Left ventricle myocardium inferior (tissue), 1 donor: ENCODE measurements at places on chromosomes 6 and 20. TPM values are rescaled to one million over a fixed set of nuclear protein-coding genes. Genes with fewer than 3 reads are reported as not detected.

DNA sequence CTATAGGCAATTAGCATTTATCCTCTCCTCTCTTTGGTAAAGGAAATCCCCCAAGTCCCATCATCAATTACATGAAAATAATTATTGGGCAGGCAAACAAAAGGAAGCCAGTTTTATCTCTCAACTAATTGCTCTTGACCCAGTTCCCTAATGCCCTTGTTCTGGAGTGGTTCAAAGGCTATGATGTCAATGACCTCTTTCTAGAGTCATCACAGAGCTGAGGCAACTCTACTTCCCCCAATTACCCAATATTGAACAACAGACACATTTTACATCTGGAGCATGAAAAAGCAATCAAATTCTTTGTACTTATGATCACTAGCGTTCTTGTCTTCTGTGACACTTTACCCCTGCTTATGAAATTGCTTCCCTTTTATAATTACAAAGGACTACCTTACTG lies 43.5 kb downstream of the NT5E start:
- DNase-seq, result no peak
- H3K4me1 ChIP-seq, result no peaks in the 10 kb centered on the region
- H3K27ac ChIP-seq, result no peak overlapping the region
- H3K4me3 ChIP-seq, result no peak overlapping the region
- no peaks in the 10 kb centered on the region for H3K36me3 ChIP-seq

DNA sequence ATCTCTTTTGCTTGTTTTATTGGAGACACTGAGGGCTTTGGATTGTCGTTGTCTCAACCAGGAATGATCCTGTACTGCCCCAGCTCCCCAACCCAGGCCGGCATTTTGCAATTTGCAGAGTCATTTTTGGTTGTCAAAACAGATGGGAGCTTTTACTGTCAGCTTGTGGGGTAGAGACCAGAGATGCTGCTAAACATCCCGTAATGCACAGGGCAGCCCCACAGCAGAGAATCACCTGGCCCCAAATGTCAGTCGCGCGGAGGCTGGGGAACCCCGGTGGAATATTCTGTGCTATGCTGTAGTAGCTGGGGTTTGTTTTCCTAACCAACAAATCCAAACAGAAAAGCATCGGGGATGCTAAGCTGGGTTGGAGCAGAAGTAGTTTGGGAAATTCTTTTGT lies 99.7 kb downstream of the TSHZ2 start:
- H3K27ac ChIP-seq, result no peak overlapping the region
- H3K4me1 ChIP-seq, result peaks cover 5% of the 10 kb centered on the region

GRCh38 chr20:42429761-42430458 lies 759.8 kb downstream of the PTPRT start:
- H3K27ac ChIP-seq, result peak overlapping the region; percentile 33
- H3K36me3 ChIP-seq, result no peaks in the 10 kb centered on the region
- peaks cover 6% of the 10 kb centered on the region for H3K4me1 ChIP-seq
- DNase-seq, result peak; percentile 19

- H3K4me1 ChIP-seq, result peaks cover 6% of the 10 kb centered on the region
- no peak for DNase-seq
- no peak overlapping the region for H3K4me3 ChIP-seq
- H3K27ac ChIP-seq, result no peak overlapping the region
Measured at GRCh38 chr6:117205876-117206275, 59.5 kb upstream of the VGLL2 start.

DNA sequence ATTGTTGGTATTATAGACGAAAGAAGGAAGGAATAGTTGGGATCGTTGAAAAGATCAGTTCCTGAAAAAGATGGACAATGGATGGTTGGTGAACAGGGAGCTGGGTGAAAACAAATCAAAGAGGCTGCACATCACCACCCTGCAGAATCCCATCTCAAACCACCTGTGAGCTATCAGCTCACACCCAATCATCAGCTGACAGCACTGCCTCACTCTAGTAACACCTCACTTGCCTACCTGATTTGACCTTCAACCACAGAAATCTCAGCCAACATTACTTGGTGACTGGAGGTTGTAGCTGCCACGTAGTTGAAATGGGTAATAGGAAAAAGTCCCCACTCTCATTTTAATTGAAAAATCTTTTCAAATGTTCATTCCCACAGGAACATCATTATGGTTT lies 101.8 kb upstream of the DST start:
- H3K27me3 ChIP-seq, result no peaks in the 10 kb centered on the region
- H3K4me3 ChIP-seq, result no peak overlapping the region
- no peak for DNase-seq

GRCh38 chr6:167710363-167710920 lies 116.3 kb upstream of the AFDN start:
- DNase-seq, result no peak
- no peaks in the 10 kb centered on the region for H3K36me3 ChIP-seq
- no peak overlapping the region for H3K4me3 ChIP-seq
- no peak overlapping the region for H3K27ac ChIP-seq
- peaks cover 6% of the 10 kb centered on the region for H3K27me3 ChIP-seq

- no peaks in the 10 kb centered on the region for H3K36me3 ChIP-seq
- no peaks in the 10 kb centered on the region for H3K27me3 ChIP-seq
- peaks cover 51% of the 10 kb centered on the region for H3K4me1 ChIP-seq
Measured at GRCh38 chr6:35223396-35223795, 9.6 kb downstream of the SCUBE3 start.

DNA sequence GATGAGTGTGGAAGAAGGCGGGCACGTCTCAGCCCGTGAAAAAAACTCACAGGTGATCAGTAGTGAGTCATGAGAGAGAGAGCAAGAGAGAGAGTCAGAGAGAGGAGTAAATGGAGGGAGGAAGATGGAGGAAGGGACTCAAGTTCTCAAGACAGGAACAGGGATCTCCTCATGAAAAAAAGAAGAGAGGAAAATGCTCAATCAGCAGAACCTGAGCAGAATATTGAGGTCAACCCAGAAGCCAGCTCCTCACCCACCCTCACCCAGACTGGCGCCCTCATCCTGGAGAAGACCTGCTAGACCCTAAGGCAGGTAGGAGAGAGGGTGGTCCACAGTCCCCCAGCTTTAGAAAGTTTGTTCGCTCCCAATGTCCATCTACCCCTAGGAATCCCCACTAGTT lies 4.8 kb downstream of the UBD start:
- peaks cover 88% of the 10 kb centered on the region for H3K27me3 ChIP-seq
- H3K27ac ChIP-seq, result no peak overlapping the region
- no peak for DNase-seq
- H3K4me1 ChIP-seq, result peaks cover 16% of the 10 kb centered on the region
- H3K4me3 ChIP-seq, result no peak overlapping the region

DNA sequence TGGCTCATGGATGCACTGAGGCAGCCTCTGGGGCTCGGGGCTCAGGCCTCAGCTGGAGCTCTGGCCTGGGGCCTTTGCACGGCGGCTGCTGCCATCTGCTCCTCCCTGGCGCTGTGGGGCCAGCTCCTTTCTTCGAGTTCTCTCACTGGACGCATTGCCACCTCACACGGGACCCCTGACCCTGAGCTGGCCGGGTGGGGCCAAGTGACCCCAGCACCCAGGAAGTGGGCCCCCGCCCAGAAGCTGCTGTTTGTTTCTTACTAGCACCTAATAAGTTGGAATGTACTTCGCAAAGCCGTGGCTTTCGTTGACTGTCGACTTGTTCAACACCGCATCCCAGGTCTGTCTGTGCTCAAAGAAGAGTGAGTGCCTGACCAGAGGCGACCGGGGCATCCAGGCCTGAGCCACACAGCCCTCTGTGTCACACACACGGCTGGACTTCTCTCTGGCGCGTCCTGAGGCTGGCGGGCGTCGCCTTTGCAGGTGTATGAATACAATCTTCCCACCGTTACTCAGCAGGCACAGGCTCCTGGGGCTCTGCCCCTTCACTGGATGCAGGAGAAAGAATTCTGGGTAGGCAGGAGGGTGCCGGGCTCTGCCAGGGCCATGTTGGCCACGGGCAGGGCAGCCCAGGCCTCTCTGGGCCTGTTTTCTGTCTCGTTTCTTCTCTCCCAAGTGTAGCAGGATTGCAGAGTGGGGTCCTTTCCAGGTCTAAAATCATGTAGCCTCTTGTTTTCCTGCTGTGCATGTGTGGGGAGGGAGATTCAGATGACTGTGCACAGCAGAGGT lies 112.9 kb downstream of the DLL1 start:
- peaks cover 6% of the 10 kb centered on the region for H3K27me3 ChIP-seq
- DNase-seq, result peak; percentile 13
- no peaks in the 10 kb centered on the region for H3K36me3 ChIP-seq
- H3K4me3 ChIP-seq, result no peak overlapping the region
- peaks cover 17% of the 10 kb centered on the region for H3K4me1 ChIP-seq

GRCh38 chr20:49286689-49287551 lies 9.1 kb upstream of the ZNFX1 start:
- H3K36me3 ChIP-seq, result peaks cover 100% of the 10 kb centered on the region
- no peak for DNase-seq
- no peak overlapping the region for H3K27ac ChIP-seq
- H3K4me3 ChIP-seq, result no peak overlapping the region
- no peaks in the 10 kb centered on the region for H3K27me3 ChIP-seq

DNA sequence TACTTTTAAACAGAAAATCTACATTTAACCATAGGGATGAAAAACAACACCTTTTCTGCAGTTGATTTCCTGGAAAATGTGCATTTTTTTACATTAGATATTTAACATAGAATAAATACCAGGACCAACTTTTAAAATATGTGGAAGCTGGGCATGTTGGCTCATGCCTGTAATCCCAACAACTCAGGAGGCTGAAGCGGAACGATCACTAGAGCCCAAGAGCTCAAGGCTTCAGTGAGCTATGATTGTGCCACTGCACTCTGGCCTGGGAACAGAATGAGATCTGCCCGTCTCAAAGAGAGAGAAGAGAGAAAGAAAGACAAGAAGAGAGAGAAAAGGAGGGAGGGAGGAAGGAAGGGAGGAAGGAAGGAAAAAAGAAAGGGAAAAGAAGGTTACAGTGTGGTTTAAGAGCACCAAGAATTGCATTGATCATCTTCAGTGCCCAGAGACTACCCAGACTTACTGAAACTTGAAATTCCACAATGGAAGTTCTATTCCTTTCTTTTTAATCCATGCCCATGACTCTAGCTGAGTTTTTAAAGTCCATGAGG lies 189.4 kb upstream of the ARID1B start:
- H3K4me3 ChIP-seq, result no peak overlapping the region
- no peaks in the 10 kb centered on the region for H3K4me1 ChIP-seq
- no peak for DNase-seq
- peaks cover 11% of the 10 kb centered on the region for H3K27me3 ChIP-seq
- no peaks in the 10 kb centered on the region for H3K36me3 ChIP-seq
- no peak overlapping the region for H3K27ac ChIP-seq

DNA sequence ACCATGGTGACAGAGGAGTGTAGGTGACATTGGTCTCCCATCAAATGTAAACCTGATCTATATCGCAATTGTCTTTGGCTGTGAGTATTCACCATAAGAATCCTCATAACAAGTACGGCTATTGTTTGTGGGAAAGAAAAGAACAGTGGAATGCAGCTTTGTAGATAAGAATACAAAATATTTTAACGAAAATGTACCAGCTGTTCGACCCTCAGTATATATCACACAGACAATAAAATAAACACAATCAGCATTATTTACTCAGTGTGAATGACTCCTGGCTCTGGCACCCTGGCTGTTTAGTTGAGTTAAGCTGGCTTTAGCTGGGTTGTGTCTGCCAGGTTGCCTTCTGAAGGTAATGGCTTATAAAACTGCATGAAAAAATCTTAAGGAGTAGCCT lies 43.4 kb downstream of the SNRNP48 start:
- no peak for DNase-seq
- no peaks in the 10 kb centered on the region for H3K36me3 ChIP-seq
- H3K27ac ChIP-seq, result no peak overlapping the region
- H3K27me3 ChIP-seq, result peaks cover 10% of the 10 kb centered on the region
- H3K4me3 ChIP-seq, result no peak overlapping the region

- no peaks in the 10 kb centered on the region for H3K36me3 ChIP-seq
- H3K27me3 ChIP-seq, result no peaks in the 10 kb centered on the region
- H3K4me1 ChIP-seq, result peaks cover 42% of the 10 kb centered on the region
- no peak overlapping the region for H3K4me3 ChIP-seq
Measured at GRCh38 chr6:39841291-39841690, 49.1 kb downstream of the DAAM2 start.

DNA sequence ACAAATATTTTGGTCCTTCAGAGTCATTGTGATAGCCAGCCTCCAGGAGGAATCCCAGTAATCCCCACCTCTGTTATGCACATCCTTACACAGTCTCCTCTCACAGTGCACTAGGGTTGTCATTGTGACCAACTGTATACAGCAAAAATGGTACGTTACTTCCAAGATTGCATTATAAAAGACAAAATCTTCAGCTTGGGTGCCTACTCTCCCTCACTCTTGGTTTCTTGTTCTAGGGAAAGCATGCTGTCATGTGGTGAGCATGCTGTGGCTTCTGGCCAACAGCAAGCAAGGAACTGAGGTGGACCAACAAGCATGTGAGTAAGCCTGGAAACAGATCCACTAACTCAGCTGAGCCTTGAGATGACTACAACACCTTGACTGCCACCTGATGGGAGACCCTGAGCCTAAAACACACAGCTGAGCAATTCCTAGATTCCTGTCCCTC lies 130.1 kb upstream of the DST start:
- H3K27me3 ChIP-seq, result no peaks in the 10 kb centered on the region
- peak; percentile 47 for DNase-seq
- no peaks in the 10 kb centered on the region for H3K36me3 ChIP-seq
- peak overlapping the region; percentile 70 for H3K27ac ChIP-seq
- H3K4me1 ChIP-seq, result peaks cover 86% of the 10 kb centered on the region
- peak overlapping the region; percentile 7 for H3K4me3 ChIP-seq

GRCh38 chr6:91718198-91718597 lies 1131.3 kb upstream of the MAP3K7 start:
- no peaks in the 10 kb centered on the region for H3K27me3 ChIP-seq
- no peak overlapping the region for H3K27ac ChIP-seq
- DNase-seq, result no peak

DNA sequence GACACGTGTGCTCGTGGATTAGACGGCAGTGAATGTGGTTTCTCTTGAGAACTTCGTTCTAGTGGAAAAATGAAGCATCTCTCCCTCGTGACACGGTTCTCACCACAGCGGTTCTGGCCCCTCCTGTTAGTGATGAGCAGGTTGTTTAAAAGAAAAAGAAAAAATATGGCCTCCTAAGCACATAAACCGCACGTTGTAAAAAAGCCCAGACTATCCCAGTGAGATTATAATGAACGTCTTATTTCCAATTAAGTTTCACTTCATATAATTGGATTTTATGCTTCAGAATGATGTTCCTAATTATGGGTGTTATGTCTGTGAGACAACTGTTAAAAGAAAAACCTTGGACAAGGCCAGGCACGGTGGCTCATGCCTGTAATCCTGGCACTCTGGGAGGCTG lies 74.5 kb upstream of the FRMD1 start:
- H3K27ac ChIP-seq, result no peak overlapping the region
- H3K36me3 ChIP-seq, result no peaks in the 10 kb centered on the region
- peaks cover 94% of the 10 kb centered on the region for H3K27me3 ChIP-seq

- H3K4me1 ChIP-seq, result peaks cover 16% of the 10 kb centered on the region
- DNase-seq, result no peak
- no peaks in the 10 kb centered on the region for H3K36me3 ChIP-seq
- H3K27me3 ChIP-seq, result no peaks in the 10 kb centered on the region
- H3K27ac ChIP-seq, result no peak overlapping the region
- no peak overlapping the region for H3K4me3 ChIP-seq
Measured at GRCh38 chr6:44858998-44859397, 469.1 kb upstream of the RUNX2 start.

CITED2 gene
- total RNA-seq, result 105 TPM

FAM217A gene
- not detected for total RNA-seq

KIF13A gene
- total RNA-seq, result 85.7 TPM

COL19A1 gene
- 1.9 TPM for total RNA-seq

KIF25 gene
- 0.22 TPM for total RNA-seq

SAMD10 gene
- 5.6 TPM for total RNA-seq

MUCL3 gene
- not detected for total RNA-seq

SCRT2 gene
- not detected for total RNA-seq

MYLK4 gene
- total RNA-seq, result 1.2 TPM

AP5S1 gene
- 11.3 TPM for total RNA-seq
